NCI-H1092 treated with DMSO at 0.1 percent for 48 hours (cell line): ENCODE measurements at places on chromosomes 4 and X.

GRCh38 chr4:93730760-93731159, 97.8 kb upstream of the ATOH1 start:
- DNase-seq: no peak

DNA sequence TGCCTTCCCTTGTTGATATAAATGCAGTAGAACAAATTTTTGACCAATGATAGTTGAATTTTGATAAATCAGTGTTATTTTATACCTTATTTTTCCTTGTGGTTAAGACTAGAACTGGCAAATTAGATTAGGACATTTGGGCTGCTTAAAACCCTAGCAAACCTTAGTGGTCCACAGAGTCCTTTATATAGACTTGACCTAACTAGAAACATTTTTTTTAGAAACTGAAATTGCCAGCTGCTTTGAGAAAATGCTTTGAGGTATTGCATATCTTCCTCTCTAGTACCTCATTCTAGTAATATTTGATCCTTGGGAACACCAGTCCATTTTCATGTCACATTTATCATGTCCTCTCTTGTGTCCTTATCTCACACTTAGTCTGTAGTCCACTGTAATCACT, 580.3 kb downstream of the FSTL5 start:
- DNase-seq: no peak

DNA sequence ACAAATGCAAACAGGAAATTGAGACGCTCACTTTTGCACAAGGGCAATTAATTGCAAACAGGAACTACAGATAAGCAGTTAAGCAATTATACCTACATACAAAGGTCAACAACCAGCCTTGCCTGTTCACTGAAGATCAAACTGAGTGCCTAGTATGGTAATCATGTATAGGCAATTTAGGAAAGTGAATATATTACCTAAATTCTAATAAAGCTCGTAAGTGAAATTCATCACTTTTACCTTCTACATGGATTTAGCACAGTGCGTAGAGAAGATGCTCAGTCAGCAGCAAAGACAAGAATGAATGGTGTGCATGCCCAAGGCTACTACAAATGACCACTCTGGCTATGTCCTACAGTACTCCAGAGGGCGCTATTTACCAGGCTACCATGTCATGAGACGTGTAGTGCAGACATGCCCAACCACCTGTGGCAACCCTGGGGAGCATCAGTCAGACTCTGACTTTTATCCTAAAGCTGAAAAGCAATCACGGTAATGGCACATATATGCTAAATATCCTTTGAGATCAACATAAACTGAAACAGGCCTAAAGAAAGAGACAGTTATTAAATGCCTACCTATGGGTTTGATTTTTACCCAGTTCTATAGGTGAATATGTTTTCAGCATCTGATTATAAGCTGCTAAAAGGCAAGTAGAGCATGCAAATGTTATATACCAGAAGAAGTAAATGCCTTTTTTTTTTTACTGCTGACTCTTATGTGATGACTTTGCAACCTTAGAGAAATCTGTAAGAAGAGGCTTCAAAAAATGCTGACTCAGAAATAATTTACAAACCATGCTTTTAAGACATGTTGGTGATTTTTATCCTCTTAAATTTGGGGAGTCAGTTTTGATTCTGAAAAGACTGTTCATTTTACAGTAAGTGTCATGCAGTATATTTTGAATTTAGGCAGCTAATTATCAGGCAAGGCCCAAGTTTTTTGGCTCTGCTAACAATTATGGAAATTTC, 178.0 kb downstream of the PPP3CA start:
- peak; percentile 80 for DNase-seq

DNA sequence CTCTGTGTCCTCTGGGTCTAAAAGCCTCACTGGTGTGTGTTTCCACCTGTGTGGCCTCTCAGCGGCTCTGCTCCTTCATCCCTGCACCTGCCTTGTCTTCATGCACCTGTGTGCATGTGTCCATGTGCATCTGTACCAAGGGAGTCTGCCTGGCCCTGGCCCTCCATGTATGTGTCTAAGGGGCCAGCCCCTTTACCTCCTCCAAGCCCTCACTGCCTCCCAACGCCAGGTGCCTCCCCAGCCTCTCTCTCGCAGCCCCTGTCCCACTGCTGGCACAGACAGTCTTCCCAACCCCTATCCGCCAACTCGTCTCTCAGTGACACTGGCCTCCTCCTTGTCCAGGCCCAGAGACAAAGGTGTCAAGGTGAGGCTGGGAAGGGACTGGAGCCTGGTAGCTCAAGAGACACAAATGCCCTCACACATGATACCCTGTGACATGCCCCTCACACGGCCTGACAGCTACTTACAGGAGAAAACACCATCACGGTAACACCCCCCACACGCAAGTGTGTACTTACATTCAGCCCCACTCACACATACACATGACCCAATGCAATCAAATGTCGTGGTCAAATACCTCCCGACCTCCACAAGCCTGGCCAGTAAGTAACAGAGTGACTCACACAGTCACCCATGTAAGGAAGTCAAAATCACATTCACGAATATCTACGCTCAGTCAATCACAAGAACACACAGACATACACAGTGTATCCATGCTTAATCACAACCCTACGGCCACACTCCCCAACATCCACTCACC, 11.4 kb downstream of the L1CAM start:
- no peak for DNase-seq

DNA sequence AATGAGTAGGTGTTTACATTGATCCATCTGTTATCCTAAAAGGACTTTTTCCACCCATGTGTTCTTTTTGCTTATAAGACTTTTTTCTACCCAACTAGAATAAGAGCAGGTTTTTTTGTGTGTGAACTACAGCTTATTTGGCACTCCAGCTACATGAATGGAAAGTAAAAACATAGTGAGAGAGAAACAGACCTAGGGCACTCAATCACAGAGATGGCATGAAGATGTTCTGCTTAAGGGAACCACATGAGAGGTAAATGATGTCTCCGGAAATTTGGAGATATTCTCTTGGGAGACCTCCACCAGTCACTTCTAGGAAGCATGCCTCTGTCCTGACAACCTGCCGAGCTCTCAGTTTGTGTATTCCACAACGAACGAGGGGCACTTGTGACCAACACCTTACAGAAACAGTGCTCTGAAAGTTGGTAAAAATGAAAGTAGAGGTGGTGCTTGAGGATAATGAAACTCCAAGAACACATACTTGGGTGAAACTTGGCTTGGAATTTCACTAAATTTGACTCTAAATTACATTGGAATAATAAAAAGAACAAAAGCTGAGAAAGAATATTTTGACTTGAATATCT, 788.4 kb upstream of the GALNTL6 start:
- DNase-seq: no peak

DNA sequence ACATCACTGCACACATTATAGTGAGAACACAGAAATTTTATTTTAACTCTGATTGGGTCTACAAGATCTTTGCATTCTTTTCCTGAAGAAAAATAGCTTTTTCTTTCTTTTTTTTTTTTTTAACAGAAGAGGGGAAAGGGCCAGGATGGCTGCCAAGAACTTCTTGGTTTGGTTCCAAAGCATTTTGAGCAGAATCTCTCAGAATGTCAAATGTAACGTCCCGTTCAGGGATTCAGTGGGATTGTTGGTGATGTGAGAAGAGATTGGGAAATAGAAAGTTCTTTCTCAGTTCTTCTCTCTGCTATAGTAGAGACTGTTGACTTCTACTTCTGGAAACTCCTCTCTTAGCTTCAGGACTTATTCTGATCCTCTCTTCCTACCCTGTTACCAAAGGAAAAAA, 70.9 kb upstream of the CBR4 start:
- DNase-seq: no peak

DNA sequence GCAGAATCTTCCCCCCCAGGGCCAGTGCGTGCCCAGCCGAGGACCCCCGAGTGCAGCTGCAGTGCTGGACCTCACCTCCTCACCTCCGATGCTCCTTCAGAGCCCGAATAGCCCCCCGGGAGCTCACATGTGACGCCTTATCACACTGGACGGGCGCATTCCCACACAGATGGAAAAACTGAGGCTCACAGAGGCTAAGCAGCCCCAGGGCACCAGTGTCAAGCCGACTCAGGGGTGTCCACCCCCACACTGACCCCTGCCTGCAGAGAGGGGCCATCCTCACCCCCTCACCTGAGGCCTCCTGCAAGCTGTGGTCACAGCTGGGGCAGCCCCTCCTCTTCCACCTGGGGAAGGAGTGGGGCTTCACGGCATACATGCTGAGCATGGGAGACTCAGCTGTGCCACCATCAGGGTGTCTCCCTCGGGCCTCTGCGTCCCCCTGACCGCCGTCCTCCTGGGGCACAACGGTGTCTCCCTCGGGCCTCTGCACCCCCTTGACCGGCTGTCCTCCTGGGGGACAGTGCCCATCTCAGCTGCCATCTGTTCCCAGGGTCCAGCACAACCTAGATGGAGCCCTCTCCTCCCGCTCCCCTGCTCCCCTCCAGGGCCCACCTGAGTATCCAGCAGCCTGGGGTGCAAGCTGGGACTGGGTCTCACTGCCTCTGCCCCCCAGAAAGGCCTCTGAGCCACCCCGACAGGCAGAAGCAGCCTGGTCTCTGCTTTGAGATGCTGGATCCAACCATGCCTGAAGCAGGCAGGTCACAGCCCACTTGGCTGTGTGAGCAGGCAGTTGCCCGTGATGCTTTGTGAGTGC, 85.3 kb upstream of the NKX1-1 start:
- no peak for DNase-seq

GRCh38 chr4:130368668-130369067, 1272.7 kb downstream of the C4orf33 start:
- no peak for DNase-seq

DNA sequence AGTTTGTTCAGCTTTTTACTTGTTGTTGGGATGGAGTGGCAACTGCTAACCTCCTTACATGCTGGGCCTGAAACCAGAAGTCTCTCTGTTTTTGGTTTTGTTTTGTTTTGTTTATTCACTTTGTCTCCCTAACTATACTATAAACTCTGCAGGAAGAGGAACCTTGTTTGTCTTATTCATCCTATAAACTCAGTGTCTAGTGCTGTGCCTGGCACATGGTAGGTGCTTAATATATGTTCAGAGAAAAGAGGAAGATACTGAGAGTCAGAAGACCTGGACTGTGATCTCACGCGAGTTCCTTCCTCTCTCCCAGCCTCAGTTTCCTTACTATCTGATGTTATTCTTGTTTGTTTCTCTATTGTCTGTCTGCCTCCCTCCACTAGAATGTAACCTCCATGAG, 71.3 kb downstream of the PRPS1 start:
- no peak for DNase-seq

GRCh38 chrX:72125331-72126047, 6.2 kb downstream of the RTL5 start:
- DNase-seq: no peak

DNA sequence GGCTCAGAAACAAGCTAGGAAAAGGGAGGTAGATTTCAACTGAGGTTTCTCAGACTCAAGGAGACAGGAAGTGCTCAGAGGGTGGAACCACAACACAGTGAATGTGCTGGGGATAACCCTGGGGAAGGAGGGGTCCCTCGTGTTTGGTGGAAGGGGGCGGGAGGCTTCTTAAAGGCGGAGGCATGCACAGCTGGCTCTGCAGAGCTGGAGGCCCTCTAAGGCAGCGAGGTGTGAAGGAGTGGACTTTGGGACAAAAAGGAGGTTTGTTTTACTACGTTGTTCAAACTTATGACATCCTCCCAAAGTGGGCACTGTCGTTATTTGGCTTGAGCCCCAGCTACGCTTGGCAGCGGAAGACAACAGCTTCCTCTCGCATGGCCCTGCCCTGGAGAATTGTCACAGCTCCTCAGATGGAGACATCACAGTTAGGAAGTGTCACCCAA, 21.7 kb upstream of the MTM1 start:
- no peak for DNase-seq

- no peak for DNase-seq
These were observed 1.4 kb downstream of the SMARCA5 start for GRCh38 chr4:143514901-143515300.

GRCh38 chr4:81565142-81565870, 93.6 kb upstream of the RASGEF1B start:
- DNase-seq: no peak

GRCh38 chr4:100168521-100168920, 21.7 kb downstream of the DDIT4L start:
- no peak for DNase-seq

DNA sequence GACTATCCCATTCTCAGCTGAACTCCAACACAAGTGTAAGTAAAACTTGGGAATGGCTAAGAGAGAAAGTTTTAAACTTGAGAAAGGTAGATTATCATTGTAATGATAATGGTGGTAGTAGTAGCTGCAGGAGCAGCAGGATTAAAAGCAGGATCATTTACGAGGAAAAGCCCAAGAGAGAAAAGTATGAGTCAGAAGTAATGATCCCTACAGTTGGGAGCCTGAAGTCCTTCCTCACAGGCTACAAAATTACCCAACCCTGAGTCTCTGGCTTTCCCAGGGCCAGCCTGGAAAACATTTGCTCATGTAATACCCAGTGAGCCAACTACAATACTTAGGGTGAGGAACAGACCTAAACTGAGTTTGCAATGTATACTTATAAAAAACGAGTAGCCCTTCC, 4.4 kb upstream of the PRDM8 start:
- DNase-seq: no peak

DNA sequence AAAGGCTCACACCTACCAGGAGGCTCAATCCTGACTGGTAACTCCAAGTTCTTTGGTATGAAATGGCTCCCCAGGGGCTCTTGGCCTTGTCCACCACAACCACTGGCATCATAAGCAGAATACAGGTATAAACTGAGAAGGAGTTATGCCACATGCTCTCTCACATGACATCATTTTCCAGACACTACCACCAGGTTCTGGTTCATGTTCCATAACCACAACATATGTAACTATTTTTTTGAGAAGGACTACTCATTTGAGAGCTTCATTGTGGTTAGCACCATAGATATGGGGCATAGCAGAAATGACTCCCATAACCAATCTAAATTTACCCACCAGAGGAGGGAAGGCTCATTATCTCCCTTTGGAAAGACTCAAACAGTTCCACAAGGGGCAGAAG, 19.6 kb downstream of the PRDM5 start:
- DNase-seq: no peak

DNA sequence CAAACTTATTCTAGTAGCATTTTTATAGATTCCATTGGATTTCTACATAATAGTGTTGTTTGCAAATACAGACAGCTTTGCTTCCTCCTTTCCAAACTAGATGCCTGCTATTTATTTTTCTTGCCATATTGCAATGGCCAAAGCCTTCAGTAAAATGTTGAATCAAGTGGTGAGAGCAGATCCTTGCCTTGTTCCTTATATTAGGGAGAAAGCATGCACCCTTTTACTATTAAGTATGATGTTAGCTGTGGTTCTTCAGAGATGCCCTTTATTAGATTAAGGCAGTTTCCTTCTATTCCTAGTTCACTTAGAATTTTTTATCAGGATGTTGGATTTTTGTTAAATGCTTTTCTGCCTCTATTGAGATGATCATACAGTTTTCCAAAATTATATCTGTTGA, 233.7 kb downstream of the CBR4 start:
- no peak for DNase-seq

- peak; percentile 69 for DNase-seq
These were observed 2.1 kb downstream of the GAB3 start for GRCh38 chrX:154748712-154749339.

DNA sequence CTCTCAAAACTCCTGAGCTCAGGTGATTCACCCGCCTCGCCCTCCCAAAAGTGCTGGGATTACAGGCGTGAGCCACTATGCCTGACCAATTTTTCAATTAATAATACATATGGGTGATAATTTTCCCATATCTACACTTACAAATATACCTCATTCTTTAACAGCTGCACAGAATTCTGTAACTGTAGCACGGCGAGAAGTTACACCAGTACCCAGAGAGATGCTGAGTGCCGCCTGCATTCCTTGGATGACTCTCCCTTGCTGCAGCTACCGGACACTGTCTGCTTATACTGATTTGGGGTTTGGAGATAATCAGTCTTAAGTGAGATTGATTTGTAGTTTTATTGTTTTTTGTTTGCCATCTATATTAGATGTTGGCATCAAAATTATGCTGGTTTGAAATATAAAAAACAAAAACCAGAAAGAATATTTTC, 5.8 kb downstream of the TIFA start:
- no peak for DNase-seq
